ENCODE measurements at places on chromosomes 7 and 10. TPM values are rescaled to one million over a fixed set of nuclear protein-coding genes. Genes with fewer than 3 reads are reported as not detected.

FZD1 gene
- 3.6 TPM for total RNA-seq

MMP21 gene
- 0.21 TPM for total RNA-seq

ZNF425 gene
- total RNA-seq = 0.10 TPM

C10orf105 gene
- 0.31 TPM for total RNA-seq

SPDYE2B gene
- total RNA-seq = 0.21 TPM

PRSS1 gene
- total RNA-seq = 0.73 TPM

MSMB gene
- total RNA-seq = not detected

WIPF3 gene
- total RNA-seq = under 0.01 TPM

CDH23 gene
- total RNA-seq = 5.0 TPM

ARHGEF35 gene
- 1.2 TPM for total RNA-seq

PDCD11 gene
- total RNA-seq = 8.4 TPM

ASB10 gene
- total RNA-seq = not detected
